Karpas-422 (cell line): ENCODE measurements at places on chromosomes 11 and 22.
A peak's percentile ranks its signal among the peaks of the same experiment; 100 is the strongest.

- no peak for DNase-seq
Observed at GRCh38 chr11:86589856-86590589, 82.4 kb downstream of the ME3 start.

DNA sequence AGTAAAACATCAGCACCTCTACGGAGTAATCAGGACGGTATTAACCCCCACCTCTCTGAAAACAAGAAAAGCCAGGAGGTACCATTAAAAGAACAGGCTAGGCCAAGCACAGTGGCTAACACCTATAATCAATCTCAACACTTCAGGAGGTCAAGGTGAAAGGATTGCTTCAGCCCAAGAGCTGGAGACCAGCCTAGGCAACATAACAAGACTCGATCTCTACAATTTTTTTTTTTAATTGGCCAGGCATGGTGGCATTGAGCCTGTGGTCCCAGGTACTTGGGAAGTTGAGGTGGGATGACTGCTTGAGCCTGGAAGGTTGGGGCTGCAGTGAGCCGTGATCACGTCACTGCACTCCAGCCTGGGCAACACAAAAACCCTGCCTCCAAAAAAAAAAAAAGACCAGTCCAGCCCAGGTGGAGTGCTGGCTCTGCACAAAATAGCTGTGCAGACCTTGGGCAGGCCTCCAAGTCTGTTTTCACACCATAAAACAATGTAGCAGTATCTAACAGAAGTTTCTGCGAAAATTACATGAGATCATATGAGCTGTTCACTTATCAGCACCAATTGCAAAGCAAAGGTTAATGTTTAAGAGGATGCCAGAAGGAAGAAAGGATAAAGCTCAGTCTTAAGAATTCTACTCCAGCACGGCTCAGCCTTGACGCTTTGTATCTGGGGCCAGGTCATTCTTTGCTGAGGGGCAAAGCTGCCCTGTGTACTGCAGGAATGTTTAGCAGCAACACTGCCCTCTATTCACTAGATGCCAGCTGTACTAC lies 14.8 kb downstream of the CHKA start:
- DNase-seq, result no peak

DNA sequence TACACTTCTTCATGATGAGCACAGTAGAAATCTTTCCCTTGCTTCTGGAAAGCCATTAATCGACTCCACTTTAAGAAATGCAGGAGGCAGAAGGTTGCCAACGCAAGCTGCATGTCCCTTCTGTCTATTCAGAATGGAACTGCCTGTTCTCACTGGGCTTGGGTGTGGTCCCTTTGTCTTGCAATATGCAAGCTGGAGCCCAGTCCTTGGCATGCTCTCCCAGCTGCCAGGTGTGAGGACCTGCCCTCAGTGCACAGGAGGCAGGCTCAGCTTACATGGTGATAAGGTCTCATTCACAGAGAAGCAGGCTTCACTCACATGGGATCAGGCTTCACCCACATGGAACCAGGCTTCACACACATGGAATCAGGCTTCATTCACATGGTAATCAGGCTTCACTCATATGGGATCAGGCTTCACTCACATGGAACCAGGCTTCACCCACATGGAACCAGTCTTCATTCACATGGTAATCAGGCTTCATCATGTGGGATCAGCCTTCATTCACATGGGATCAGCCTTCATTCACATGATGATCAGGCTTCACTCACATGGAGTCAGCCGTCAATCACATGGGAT lies 59.2 kb upstream of the USP47 start:
- no peak for DNase-seq

- DNase-seq, result no peak
Observed at GRCh38 chr11:76553554-76554476, 109.0 kb downstream of the EMSY start.

GRCh38 chr22:19819911-19820879 lies 34.5 kb downstream of the GNB1L start:
- DNase-seq, result no peak

- no peak for DNase-seq
Observed at GRCh38 chr11:76327756-76328388, 53.1 kb downstream of the THAP12 start.

DNA sequence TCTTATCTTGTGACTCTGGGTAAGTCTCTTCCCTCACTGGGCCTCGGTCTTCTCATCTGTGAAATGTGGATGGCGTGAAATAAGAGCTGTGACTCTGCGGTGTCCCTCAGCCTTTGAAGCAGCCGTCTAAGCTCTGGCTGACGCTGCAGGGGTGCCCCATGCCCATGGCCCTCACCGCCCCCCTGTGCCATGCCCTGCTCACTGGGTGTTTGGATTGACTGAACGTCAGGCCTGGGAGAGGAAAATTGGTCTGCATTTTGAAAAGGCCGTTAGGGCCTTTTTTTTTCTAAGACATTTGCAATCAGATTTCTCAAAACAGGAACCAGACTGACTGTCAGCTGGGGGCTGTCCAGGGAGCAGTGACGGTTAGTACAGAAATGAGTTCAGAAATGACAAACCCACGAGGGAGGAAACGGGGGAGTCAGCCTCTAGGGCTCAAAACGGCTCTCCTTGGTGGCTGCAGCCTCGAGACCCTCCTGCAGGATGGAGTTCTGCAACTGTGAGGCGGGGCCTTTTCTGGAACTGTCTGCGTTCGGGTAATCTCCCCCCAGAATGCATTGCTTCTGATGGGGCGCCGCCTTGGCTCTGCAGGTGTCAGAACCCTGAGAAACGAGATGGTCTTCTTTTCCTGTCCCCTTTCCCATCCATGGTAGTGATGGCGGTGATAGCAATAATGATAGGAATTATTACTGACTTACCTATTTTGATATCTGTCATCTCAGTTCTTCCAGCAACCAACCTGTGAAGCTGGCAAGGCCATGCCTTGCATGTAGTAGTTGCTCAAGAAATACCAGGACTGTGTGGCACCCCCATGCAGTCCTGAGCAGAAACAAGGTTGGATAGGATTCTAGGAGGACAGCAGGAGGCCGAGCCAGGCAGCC lies 2.0 kb downstream of the GRK2 start:
- peak; percentile 89 for DNase-seq

DNA sequence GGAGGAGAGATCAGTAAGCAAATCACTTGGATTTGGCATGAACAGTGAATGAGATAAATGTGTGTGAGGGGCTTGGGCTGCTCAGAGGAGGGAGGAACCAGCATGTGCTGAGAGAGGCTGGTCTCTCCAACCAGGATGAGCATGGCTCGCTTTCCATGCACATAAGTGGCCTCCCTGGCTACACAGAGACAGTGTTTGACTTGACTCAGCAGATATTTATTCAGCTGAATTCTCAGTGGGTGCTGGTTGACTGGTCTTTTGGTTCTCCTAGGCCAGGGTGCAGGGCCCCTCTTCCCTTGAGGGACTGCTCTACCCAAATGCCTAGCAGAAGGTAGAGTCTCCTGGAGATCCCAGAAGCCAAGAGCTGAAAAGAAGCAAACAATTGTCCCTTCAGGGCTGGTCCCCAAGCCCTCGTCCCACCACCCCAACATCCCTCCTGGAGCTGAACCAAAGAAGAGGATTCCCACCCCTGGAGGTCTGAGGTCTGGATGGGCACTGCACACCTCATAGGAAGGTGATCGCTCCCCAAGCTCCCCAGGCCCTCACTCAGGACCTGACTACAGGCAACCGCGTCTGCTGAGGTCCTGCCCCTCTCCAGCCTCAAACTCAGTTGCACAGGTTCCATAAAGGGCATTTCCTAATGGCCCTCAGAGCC lies 3.3 kb upstream of the TRIM29 start:
- DNase-seq, result no peak

DNA sequence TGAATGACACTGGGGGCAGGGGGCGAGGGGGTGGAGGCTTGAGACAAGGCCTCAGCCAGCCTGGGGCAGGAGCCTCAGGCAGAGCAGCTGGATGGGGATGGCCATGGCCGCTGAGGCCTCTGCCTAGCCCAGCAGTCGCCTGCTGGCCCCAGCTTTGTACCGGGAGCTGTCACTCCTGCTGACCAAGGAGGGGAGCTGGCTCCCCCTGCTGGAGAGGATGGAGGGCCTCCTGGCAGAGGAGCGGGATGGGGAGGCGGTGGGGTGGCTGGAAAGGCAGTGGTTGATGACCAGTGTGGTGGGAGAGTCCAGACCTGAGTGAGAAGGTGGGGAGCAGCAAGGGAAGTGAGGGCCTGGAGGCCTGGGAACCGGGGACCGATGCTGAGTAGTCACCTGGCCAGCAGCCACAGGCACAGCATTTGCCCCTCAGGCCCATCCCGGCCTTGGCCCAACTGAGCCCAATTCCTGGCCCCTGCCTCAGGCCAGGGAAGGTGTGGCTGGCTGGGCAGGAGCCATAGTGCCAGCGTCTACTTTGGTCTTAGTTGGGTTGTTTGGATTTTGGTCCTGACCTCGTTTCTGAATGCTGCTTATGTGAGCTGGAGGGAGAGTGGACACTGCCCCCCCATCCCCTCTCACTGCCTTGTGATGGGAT lies 6.0 kb upstream of the SUSD2 start:
- DNase-seq, result peak; percentile 80

- no peak for DNase-seq
Observed at GRCh38 chr11:13347901-13348300, 70.3 kb downstream of the BMAL1 start.

DNA sequence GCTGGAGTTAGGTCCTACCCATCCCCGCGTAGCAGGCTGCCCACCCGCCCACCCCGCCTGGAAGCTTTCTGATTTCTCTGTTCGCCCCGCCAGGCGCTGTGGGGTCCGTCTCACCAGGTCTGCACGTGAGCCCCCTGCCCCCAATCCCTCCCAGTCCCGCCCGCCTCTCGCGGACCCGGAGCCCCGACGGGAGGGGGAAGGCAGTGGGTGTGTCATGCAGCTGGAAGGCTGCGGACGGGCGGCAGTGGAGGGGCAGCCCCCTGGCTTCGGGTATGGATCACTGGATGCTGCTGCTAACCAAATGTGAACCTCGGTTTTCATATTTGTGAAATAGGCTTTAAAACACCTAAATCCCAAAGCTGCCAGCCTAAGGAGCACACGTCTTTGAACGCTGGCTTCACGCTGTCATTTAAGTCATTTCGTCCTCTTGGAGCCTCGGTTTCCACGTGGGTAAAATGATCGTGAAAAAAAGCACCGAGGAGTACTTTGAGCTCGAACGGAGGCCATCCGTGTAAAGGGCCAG lies 568 bp upstream of the BIK start:
- DNase-seq, result no peak

DNA sequence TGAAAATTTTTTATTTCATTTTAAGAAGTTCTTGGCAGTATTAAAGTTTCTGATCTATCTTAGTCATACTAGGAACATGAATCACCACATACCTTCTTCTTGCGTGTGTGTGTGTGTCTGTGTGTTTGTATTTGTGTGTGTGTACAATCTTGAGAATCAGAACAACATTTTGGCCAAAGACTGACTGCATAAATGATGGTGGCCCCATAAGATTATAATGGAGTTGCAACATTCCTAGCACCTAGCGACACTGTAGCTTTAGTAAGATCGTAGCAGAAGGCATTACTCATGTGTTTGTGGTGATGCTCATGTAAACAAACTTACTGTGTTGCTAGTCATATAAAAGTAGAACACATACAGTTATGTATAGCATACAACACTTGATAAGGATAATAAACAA lies 205.4 kb downstream of the FAM76B start:
- DNase-seq, result no peak

GRCh38 chr22:23823331-23823791 lies 15.4 kb downstream of the DERL3 start:
- no peak for DNase-seq

DNA sequence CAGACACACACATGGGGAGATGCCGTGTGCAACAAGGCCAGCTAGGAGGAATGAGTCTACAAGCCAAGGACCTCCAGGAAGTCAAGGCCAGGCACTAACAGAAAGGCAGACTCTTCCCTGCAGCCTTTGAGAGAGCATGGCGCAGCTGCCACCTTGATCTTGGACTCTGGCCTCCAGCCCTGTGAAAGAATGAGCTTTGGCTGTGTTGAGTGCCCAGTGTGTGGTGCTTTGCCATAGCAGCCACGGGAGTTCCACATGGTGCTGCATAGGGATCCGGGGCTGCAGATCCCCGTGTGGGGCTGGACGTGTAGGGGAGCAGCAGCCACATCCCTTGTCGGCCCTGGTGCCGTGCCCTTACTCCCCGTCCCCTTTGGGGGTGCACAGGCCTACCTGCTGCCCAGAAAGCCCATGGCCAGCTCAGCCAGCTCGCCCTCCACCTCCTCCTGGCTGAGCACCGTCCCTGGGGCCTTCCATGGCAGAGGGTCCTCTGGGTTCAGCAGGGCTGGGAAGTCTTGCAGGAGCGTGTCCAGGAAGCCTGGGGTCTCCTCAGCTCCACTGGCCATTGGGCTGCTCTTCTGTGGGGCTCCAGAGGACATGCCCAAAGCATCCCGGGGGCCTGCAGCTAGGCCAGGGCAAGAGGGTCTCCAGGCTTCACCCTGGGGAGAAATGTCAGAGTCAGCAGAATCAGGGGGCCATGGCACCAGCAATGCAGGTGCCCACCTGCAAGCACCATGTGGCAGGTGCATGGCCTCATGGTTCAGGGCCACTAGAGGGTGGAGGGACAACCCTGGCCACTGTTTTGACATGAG lies 7.0 kb downstream of the PPM1F start:
- no peak for DNase-seq

DNA sequence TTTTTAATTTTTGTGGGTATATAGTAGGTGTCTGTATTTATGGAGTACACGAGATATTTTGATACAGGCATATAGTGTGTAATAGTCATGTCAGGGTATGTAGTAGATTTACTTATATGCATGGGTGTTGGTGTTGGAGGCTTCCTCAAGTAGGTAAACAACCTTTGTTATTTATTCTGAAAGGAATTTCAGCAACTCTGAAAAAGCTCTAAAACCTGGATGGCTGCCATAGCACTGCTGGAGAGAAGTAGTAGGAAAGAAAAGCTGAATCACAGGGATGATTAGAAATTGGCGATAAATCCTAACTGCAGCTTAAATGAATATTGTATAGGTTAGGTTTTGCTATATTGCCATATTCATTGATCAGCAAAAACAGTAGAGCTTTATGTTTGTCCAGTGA lies 44.4 kb upstream of the ST14 start:
- DNase-seq, result no peak

GRCh38 chr11:88173956-88174355 lies 1.3 kb downstream of the RAB38 start:
- no peak for DNase-seq

DNA sequence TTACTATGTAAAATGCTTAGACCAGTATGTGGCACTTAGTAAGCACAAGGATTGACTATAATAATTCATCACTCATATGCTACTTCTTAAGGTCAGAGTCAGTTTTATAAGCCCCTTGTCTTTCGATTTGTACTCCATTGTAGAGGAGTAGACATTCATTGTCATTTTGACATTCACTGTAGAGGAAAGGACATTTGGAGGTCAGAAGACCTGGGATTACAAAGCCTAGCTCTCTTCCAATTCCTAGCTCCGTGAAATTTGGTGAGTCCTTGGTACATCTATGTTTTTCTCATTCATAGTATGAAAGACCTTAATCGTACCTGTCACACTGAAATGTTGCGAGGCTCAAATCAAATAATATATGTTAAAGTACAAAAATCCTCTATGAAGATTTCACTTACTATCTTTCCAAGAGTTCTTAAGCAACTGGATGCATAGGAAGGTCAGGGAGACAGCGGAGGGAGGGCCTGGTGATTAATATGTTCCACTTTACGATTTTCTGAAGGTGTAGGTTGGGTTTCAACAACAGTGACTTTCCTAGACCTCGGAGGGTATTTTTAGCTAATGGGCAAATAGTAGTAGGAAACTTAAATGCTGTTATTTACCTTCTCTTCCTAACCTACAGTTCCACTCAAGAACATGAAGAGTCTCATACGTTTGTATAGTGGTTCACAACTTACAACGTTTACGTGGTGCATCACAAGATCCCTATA lies 1.4 kb upstream of the EMSY start:
- no peak for DNase-seq

GRCh38 chr11:65116370-65117205 lies 913 bp downstream of the ZNHIT2 start:
- DNase-seq, result peak; percentile 82
